RPMI8226 (cell line): ENCODE measurements at places on chromosomes 2 and 18.

GRCh38 chr2:63587814-63588384 lies 378 bp downstream of the WDPCP start:
- DNase-seq, result no peak

DNA sequence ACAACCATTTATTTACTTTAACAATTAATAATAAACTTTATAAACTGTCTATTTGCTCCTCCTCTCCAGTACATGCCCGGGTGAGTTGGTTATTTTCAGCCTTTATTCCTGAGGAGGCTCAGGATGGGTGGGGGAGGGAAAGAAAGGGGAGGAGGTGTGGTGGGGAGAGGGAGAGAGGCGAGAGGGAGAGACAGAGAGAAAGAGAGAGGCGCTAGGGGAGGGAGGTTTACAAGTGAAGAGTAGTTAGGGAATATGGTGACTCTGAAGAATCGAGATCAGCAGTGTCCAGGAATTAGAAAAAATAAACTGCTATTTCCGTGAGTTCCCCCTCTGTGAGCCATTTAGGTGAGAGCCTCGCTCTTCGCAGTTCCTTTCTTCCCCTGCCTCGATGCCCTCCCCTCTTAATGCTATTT lies 138.9 kb downstream of the MEIS1 start:
- no peak for DNase-seq

DNA sequence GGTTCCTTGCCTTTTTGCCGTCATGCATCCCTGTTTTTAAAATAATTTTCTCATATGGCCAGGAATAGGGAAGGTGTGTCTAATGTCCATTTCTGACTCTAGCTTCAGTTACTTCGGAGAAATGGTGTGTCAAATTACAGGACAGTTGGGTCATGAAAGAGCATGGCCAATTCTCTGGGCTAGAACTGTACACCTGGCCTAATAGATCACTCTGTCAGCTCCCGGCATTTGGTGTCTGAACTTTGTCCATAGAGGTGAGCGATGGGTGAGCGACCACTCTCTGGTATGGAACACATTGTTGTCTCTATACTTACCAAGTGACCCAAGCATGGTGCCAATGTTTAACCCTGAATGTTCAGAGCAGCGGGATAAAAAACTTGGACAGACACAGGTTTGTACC lies 38.3 kb upstream of the ASB18 start:
- no peak for DNase-seq

GRCh38 chr2:236765478-236765877 lies 195.9 kb downstream of the ACKR3 start:
- DNase-seq, result no peak

DNA sequence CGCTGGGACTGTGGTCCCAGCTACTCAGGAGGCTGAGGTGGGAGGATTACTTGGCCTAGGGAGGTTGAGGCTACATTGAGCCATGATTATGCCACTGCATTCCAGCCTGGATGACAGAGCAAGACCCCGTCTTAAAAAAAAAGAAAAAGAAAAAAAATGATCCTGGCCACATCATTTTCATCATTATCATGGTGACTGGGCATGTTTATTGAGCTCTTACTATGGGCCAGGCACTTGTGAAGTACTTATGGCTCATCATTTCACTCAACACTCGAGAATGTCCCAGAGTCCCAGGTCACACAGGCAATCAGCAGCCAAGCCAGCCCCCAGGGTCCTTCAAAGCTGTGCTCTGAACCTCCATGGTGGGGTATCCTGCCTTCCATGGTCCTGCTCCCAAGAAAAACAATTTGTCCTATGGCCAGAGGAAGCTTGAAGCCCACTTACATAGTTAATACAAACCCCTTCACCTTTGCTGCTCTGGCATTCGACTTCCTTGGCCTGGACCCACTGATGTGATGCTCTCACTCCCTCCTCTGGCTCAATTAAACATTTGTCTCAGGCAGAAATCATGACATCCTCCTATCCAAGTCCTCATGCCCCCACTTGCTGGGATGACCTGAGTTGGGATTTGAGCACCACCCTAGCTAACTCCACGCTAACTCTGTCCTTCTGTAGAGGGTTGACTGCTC lies 3.8 kb upstream of the CNNM4 start:
- DNase-seq, result no peak

GRCh38 chr2:58641001-58641400 lies 399.9 kb upstream of the FANCL start:
- DNase-seq, result no peak

GRCh38 chr2:120881981-120882788 lies 146.5 kb downstream of the GLI2 start:
- no peak for DNase-seq

DNA sequence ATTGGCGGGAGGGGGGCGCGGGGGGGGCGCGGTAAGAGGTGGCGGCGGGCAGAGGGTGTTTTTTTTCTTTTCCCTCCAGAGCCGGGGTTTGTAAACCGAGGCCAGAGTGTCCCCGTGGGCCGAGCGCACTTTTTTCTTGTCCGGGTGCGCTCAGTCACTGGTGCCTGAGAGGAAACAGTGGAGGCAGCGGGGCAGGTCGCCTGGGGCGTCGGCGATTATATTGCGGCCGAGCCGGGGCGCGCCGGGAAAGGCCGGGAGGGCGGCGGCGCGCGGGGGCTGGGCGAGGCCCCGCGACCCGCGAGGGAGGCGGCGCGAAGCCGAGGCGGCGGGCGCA lies 275 bp downstream of the HOXD8 start:
- DNase-seq, result no peak

GRCh38 chr2:134934641-134935040 lies 16.0 kb downstream of the CCNT2 start:
- no peak for DNase-seq

DNA sequence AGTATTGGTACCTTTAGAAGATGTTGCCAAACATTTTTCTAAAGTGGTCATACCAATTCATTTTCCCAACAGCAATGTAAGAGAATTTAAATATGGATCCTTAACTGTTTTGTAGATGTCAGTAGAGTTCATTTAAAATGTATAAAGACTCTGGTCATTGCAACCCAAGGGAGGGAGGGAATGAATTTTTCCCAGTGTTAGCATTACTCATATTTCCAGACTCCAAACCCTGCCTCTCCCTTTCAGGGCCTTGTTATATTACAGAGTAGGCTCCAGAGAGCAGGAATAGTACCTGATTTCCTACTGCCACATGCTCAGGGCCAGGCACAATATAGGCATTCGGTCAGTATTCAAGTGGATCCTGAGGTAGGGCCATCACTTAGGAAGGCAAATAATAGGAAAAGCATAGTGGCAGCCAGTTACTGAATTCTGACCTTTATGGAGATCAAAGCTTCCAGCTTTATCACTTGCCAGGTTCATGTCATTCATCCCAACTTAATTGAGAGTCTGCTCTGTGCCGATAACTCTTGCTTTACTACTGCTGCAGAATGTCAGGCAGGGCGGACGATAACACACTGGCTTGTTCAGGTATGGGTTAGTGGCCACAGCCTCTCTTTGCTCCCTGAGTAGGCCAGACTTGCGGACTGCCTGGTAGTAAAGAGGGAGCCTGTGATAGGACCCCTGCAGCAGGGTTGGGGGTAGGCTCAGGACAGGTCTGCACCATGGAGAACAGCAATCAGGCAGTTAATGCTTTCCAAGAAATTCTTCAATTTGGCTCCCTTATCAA lies 75.3 kb downstream of the OSBPL6 start:
- DNase-seq, result no peak

DNA sequence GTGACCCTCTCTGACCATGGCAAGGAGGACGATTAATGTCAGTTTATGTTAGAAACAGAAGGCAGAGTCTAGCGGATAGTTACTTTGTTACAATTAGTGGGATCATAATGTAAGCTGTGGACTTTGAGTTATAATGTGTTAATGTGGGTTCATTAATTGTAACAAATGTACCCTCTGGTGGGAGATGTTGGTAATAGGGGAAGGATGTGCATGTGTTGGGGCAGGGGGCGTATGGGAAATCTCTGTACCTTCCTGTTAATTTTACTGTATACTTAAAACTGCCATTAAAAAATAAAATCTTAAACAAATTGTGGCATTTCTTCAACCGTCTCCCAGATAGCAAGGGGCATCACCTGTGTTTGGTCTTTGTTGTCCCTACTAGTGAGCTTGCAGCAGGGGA lies 4.8 kb downstream of the UBE2F start:
- DNase-seq, result no peak

DNA sequence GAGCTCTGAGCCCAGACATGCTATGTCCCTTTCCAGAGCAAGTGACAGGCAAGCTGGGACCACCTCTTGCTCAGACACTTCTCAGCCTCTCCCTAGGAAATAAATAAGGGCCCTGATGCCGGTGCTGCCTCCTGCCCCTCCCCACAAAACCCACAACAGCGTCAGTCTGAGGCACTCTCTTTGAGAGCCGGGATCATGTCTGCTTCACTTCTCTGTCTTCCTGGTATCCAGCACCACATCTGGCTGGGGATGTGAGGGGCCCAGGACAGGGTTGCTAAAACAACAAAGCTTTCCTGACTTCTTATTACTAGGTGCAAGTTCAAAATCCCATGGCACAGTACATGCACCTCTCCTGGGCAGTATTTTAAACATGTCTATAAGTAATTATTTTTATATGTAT lies 103.9 kb upstream of the GLI2 start:
- DNase-seq, result no peak

GRCh38 chr2:161160226-161161073 lies at the start of gene TANK:
Gene TANK, plus strand, starts transcription at chr2:161160428. Its CDS starts 19,235 bp downstream, at chr2:161179663.
- DNase-seq, result peak; percentile 97

GRCh38 chr18:23703057-23703986 lies 14.1 kb downstream of the LAMA3 start:
- peak; percentile 38 for DNase-seq

DNA sequence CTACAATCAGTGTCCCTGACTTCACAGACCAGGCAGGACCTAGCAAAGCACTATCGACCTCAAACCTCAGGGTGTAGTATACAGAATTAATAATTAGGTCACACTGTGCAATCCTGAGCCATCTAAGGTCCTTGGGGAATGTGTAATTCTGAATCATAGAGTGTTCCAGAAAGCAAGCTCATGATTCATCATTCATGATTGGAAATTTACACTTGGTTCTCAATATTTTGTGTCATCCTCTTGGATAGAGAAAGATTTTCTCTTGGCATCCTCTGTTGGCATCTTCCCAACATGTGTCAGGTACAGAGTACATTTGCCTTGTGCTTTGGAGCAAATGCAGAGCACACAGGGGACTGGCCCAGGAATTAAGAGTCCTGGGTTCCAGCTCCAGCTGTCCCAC lies 245.0 kb upstream of the NT5C1B start:
- no peak for DNase-seq

GRCh38 chr2:132721938-132722337 lies 51.9 kb upstream of the LYPD1 start:
- DNase-seq, result no peak

- DNase-seq, result no peak
These were observed 64.0 kb downstream of the MBP start for GRCh38 chr18:77068321-77069312.

DNA sequence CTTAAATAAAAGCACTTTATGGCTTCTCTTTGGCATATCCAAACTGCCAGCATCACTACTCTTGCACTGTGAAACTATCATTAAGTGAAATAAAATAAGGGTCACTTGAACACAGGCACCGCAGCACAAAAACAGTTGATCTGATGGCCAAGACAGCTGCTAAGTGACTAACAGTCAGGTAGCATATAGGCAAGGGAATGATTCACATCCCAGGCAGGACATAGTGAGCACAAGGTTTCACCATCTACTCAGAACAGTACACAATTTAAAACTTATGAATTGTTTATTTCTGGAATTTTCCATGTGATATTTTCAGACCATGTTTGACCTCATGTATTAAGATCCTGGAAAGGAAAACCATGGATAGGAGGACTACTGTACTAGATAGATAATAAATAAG lies 214.2 kb downstream of the MREG start:
- DNase-seq, result no peak

- no peak for DNase-seq
These were observed 75.9 kb downstream of the GTF3C3 start for GRCh38 chr2:196723571-196723970.

GRCh38 chr18:48878471-48878870 lies 72.3 kb downstream of the SMAD7 start:
- no peak for DNase-seq

- DNase-seq, result no peak
These were observed 11.1 kb upstream of the ALPG start for GRCh38 chr2:232395586-232395985.

DNA sequence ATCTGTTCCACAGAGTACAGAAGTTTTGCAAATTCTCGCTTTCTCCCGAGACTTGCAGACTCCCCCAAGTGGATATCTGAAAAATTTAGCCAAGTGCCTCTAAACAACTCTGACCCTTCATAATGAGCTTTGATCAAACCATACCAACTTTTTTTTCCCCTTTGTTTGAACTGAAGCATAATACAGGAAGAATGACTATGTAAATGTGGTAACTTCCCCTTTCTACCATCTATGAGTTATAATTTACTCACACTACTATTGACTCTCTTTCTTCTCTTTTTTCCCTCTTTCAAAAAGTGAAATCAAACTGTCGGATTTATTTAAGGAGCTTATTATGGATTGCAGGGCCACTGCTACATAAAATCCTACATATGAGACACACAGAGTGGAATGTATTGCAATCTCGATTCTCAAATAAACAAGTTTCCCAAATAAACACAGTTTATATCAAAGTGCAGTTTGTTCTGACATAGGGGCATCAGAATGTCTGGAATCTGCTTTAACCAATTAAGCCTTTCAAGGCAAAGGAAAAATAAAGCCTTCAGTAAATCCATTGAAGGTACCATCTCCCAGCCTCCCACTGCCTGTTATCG lies 1.4 kb upstream of the ZNF804A start:
- DNase-seq, result peak; percentile 62

DNA sequence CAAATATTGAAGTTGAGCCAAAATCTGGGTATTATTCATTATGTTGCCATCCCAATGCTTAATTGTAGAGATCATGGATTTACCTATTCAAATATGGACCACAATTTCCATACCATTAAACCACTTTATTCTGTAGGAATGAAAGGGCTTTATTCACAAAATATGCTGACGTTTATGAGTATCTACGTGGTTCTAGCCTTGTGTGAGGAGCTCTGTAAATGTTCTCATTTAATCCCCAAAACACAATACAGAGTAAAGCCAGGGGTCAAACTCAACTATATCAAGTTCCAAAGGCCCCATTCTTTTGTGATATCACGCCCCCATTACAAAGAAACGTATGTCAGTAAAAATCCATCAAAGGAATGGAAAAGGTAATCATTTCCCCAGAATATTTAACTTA lies 61.9 kb downstream of the ANTXR1 start:
- no peak for DNase-seq

- DNase-seq, result no peak
These were observed 136.7 kb upstream of the CWC22 start for GRCh38 chr2:180143633-180144337.

GRCh38 chr2:55751966-55752365 lies 58.3 kb upstream of the PNPT1 start:
- no peak for DNase-seq

DNA sequence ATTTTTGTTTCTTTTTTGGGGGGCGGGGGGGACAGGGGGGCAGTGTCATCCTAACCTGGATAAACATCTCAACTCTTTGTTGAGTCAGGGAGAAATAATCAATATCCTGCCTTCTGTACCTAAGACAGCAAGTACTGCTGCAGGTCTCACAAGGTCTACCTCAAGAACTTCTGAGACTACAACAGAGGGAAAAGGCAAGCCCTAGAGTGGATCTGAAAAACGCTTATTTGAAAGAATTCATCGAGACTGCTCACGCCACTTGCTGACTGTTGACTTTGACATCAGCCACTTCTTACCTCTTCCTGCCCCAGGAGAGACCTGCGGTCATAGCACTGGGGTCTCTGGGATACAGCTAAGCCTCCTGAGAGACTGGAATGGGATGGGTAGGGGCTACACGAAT lies 8.4 kb downstream of the HDLBP start:
- peak; percentile 25 for DNase-seq

- DNase-seq, result no peak
These were observed 2.6 kb upstream of the BCL2 start for GRCh38 chr18:63322206-63322605.

- no peak for DNase-seq
These were observed 148.7 kb downstream of the RAPGEF4 start for GRCh38 chr2:172884336-172884735.
